ENCODE measurements at places on chromosomes 3 and 15.

GRCh38 chr3:143584474-143584873 is 263.8 kb downstream of the SLC9A9 start:
- no peak for DNase-seq

GRCh38 chr15:78977091-78977571 is 32.3 kb upstream of the CTSH start:
- no peak for DNase-seq

GRCh38 chr3:23055733-23056376 is 147.3 kb upstream of the UBE2E2 start:
- DNase-seq: no peak

DNA sequence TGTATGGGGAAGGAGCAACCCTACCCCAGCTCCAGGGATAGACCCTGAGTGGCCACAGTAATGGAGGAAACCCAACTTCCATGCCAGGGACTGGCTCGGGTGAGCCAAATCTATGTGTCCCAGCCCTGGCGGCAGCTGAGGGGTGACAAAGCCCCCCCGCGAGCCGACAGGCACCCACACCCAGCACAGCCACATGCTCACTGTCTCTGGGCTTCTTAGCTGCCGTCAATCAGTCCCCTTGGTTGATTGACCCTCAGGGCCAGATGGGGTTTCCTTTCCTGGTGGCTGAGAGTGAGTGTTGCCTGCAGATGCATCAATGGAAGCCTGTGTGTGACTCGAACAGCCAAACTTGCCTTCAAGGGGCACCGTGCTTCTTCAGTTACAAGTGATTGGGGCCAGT is 2.1 kb upstream of the OCA2 start:
- DNase-seq: no peak

- DNase-seq: no peak
Measured at GRCh38 chr3:136893848-136894443, 31.9 kb downstream of the NCK1 start.

- DNase-seq: no peak
Measured at GRCh38 chr15:97525809-97526208, 434.7 kb upstream of the ARRDC4 start.

DNA sequence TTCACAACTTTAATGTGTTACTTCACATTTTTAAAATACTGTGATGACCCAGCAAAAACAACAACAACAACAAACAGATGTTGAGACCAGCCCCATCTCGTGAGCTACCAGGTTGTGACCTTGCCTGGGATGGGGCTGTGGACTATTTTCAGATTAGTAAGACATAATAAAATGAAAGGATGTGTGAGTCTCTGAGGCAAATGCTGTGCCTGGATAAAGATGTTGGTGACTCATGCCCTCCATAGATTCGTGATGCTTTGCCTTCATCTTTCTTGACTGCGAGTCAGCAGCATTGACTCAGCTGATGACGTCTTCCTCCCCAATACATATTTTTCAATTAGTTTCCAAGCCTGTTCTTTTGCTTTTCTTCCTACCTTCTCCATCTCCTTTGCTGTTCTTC is 453.0 kb upstream of the CFAP20DC start:
- peak; percentile 5 for DNase-seq

DNA sequence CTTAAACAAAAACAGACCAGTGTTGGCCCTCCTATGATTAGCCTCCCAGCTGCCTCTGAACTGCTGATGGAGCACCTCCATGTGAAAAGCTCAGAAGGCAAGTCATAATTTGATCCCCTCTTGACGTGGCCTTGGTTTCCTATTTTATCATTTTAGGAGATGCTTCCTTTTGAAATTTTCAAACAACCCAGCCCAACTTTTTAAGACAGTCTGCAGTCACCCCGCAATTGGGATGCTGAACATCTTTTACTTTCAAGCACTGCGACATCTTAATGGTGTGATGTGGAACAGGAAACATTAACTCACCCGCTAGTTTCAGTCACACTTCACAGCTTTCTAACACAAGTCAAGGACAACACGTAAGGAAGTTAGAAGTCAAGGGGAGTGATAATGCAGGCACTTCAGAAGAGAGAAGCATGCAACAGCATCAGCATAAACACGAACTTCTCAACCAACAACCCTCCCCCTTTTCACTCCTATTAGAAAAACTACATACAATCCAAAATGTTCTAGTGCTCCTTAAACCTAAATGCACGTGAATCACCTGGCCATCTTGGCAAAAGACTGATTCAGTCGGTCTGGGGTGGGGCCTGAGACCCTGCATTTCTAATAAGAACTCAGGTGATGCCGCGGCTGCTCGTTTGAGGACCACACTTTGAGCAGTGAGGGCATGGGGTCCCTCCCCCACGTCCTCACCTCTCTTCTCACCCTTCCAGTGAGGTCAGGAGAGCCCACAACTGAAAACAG is 161.5 kb downstream of the FOXP1 start:
- no peak for DNase-seq

DNA sequence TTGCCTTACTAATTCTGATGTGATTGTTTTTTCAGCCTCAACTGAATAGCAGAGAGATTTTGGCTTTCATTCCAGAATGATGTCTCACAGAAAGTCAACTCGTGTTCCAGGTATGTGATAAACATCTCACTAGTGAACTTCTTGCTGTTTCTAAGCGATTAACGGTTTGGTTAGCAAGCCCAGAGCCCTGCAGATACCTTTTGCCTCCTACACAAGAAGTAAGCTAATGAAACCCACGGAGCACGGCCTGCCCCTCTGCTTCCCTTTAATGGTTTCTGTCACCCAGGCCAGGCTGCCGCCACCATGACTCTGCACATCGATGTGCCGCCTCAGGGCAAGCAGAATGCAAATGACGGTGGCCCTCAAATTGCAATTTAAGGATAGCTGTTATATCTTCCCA is 155.9 kb upstream of the ICE2 start:
- no peak for DNase-seq

DNA sequence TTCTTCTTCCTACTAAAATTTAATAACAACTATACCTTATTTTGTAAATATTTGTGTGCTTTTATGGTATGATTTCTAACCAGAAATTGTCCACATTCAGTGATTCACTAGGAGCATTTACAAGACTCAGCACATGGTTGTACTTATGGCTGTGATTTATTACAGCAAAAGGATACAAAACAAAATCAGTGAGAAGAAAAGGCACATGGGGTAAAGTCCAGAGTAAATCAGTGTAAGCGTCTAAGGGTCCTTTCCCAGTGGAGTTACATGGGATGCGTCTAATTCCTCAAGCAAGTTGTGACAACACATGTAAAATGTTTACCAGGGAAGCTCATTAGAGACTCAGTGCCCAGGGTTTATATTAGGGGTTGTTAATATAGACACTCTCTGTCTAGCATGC is 31.1 kb downstream of the RNF13 start:
- no peak for DNase-seq

DNA sequence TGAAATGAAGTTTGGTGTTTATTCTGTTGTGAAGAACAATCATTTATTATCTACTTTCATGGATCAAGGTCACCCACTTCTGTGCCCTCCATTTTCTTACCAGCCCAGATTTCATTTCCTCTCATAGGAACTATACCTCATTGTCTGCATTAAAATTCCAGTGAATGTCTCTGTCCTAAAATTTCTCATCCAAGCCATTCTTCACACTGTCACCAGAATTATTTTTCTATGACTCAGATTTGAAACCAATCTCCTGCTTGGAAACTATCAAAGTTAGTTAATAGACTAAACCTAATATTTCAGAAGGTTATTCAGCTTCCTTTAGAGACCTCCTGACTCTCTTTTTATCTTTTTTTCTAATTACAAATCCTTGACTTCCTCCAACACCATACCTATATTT is 364.1 kb upstream of the CBLB start:
- DNase-seq: no peak

DNA sequence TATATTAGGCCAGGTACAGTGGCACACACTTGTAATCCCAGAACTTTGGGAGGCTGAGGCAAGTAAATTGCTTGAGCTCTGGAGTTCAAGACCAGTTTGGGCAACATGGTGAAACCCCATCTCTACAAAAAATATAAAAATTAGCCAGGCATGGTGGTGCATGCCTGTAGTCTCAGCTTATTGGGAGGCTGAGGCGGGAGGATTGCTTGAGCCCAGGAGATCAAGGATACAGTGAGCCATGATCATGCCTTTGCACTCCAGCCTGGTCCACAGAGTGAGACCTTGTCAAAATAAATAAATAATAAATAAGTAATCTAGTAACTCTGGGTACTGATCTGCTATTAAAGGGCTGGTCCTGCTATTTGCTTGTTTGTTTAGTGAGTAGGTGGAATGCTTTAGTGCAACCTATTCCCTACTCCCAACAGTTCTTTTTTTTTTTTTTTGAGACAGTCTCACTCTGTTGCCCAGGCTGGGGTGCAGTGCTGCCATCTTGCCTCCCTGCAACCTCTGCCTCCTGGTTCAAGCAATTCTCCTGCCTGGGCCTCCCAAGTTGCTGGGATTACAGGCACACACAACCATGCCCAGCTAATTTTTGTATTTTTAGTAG is 9.1 kb upstream of the INO80 start:
- no peak for DNase-seq

- DNase-seq: no peak
Measured at GRCh38 chr15:39704689-39705088, 78.0 kb downstream of the FSIP1 start.
